ENCODE measurements at places on chromosomes 6 and 20.
A peak's percentile ranks its signal among the peaks of the same experiment; 100 is the strongest.

DNA sequence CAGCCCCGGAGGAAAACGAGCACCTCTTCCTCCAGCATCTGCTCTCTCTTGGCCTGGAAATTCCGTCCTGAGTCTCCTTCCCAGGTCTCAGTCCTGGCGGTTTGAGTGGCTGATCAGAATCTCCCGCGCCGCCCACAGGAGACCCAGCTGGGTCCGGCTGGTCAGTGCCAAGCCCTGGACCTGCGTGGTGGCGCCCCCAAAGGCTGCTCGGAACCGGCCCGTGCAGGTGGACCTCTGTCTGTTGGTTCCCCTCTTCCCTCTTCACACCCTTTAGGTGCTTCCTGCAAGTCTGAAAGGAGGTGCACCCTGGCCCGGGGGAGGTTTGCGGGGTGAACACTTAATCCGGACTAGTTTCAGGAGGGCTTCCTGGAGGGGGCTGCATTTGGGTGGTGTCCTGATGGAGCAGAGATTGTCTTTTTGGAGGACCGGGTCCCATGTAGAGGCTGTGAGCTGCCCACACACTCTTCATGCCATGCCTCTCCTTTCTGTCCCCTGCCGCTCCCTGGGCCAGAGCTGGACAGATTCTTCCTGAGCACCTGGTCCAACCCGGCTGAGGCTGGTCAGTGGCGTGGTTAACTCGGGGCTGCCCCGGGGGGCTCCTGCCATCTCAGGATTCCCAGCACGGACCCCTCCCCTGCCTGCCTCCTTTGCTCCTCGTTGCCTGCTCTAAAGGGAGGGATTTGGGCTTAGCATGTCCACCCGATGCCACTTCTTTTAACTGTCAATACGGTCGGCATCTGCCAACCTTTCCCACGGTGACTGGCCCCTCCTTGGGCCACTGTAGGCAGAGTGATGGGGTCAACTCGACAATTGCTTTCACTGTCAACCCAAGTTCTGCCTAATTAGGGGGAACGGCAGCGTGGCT, 16.5 kb upstream of the BHLHE23 start:
- H3K4me1 ChIP-seq: peaks cover 12% of the 10 kb centered on the region
- peaks cover 11% of the 10 kb centered on the region for H3K27me3 ChIP-seq
- no peak overlapping the region for H3K27ac ChIP-seq
- H3K36me3 ChIP-seq: no peaks in the 10 kb centered on the region
- DNase-seq: no peak

DNA sequence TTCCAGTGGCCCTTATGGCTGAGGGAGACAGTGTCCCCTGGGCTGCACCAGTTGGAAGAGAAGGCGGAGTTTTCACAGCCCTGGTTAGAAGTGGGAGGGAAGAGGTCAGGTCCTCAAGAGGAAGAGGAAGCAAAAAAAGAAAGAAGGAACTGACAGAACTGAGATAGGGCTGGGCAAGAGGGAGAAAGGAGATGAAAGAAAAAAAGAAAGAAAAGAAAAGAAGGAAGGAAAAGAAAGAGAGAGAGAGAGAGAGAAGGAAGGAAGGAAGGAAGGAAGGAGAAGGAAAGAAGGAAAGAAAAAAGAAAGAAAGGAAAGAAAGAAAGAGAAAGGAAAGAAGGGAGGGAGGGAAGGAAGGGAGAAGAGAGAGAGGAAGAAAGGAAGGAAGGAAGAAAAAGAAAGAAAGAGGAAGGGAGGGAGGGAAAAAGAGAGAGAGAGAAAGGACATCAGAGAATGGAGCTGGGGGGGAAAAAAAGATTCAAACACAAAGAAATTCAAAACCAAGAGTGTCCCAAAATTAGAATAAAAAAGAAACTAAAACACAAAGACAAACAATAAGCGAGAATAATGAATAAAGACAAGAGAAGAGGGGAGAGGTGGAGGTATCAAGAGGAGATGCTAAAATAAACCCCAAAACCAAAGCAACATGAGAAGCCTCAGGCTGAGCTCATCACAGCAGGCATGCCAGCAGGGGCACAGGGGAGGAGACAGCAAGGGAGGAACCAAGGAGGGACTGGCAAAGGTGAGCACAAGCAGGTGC, 5.3 kb upstream of the FUCA2 start:
- H3K4me1 ChIP-seq: peaks cover 11% of the 10 kb centered on the region
- H3K27me3 ChIP-seq: no peaks in the 10 kb centered on the region
- no peak overlapping the region for H3K4me3 ChIP-seq
- H3K36me3 ChIP-seq: peaks cover 6% of the 10 kb centered on the region
- H3K27ac ChIP-seq: no peak overlapping the region
- no peak for DNase-seq

- H3K4me3 ChIP-seq: no peak overlapping the region
- H3K36me3 ChIP-seq: no peaks in the 10 kb centered on the region
- peaks cover 4% of the 10 kb centered on the region for H3K27me3 ChIP-seq
Measured at GRCh38 chr20:54040531-54040930, 29.9 kb downstream of the BCAS1 start.

GRCh38 chr6:140320081-140321080, 945.9 kb upstream of the CITED2 start:
- no peaks in the 10 kb centered on the region for H3K4me1 ChIP-seq
- no peak for DNase-seq
- H3K27me3 ChIP-seq: no peaks in the 10 kb centered on the region
- H3K36me3 ChIP-seq: no peaks in the 10 kb centered on the region
- H3K27ac ChIP-seq: no peak overlapping the region
- no peak overlapping the region for H3K4me3 ChIP-seq

GRCh38 chr6:157304899-157305663, 18.2 kb downstream of the TMEM242 start:
- H3K27ac ChIP-seq: no peak overlapping the region
- no peaks in the 10 kb centered on the region for H3K36me3 ChIP-seq
- no peaks in the 10 kb centered on the region for H3K27me3 ChIP-seq
- H3K4me3 ChIP-seq: no peak overlapping the region
- H3K4me1 ChIP-seq: peaks cover 7% of the 10 kb centered on the region
- DNase-seq: no peak

GRCh38 chr6:37222992-37223391, 34.6 kb upstream of the TBC1D22B start:
- H3K4me3 ChIP-seq: peak overlapping the region; percentile 75
- no peak for DNase-seq
- H3K36me3 ChIP-seq: no peaks in the 10 kb centered on the region
- H3K27ac ChIP-seq: no peak overlapping the region
- H3K4me1 ChIP-seq: peaks cover 8% of the 10 kb centered on the region

DNA sequence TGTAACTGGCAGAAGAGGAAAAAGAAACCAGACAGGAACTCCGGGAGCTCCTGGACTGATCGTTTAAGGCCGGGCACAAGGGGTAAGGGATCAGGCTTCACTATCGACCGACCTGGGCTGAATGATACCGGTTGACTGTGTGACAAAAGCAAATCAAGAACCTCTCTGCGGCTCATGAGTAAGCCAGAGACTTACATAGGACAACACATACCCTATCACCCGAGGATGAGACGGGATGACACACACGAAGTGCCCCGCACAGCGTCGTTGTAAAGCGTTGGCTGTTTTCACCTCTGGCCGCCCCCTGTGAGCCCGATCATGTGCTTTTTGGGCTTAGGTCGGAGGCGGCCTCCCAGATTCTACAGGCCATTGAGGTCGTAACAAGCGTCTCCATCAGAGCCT, 695 bp upstream of the TGIF2 start:
- H3K27me3 ChIP-seq: no peaks in the 10 kb centered on the region
- H3K27ac ChIP-seq: peak overlapping the region; percentile 98
- H3K4me3 ChIP-seq: peak overlapping the region; percentile 95
- no peaks in the 10 kb centered on the region for H3K36me3 ChIP-seq
- H3K4me1 ChIP-seq: peaks cover 50% of the 10 kb centered on the region
- peak; percentile 49 for DNase-seq

- H3K27ac ChIP-seq: no peak overlapping the region
- no peaks in the 10 kb centered on the region for H3K27me3 ChIP-seq
- no peak for DNase-seq
- H3K4me3 ChIP-seq: no peak overlapping the region
- H3K36me3 ChIP-seq: no peaks in the 10 kb centered on the region
- no peaks in the 10 kb centered on the region for H3K4me1 ChIP-seq
Measured at GRCh38 chr6:122154912-122155575, 244.4 kb upstream of the HSF2 start.

- no peaks in the 10 kb centered on the region for H3K27me3 ChIP-seq
- H3K4me3 ChIP-seq: peak overlapping the region; percentile 90
- H3K4me1 ChIP-seq: peaks cover 64% of the 10 kb centered on the region
- peak overlapping the region; percentile 99 for H3K27ac ChIP-seq
- H3K36me3 ChIP-seq: peaks cover 63% of the 10 kb centered on the region
Measured at GRCh38 chr6:36596356-36596755, 2.2 kb downstream of the SRSF3 start.
